ENCODE measurements at places on chromosomes 5 and 9.

DNA sequence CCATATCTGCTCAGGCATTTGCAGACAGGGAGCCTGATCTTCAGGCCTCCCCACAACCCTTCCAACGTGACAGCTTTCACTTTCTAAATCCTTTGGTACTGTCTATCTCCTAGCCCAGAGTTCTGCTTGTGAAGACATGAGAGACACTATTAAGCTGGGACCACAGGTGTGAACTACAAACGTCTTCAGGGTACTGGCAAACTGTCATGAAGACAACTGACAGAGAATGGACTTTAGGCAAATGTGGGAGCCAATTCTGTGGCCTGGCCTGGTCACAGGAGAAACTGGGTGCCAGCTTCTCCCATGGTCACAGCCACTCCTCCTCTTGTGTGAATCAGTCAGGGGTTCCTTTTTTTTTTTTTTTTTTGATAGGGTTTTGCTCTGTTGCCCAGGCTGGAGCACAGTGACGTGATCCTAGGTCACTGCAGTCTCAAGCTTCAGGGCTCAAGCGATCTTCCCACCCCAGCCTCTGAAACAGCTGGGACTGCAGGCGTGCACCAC is 10.4 kb downstream of the TRIM14 start:
- no peak for DNase-seq

DNA sequence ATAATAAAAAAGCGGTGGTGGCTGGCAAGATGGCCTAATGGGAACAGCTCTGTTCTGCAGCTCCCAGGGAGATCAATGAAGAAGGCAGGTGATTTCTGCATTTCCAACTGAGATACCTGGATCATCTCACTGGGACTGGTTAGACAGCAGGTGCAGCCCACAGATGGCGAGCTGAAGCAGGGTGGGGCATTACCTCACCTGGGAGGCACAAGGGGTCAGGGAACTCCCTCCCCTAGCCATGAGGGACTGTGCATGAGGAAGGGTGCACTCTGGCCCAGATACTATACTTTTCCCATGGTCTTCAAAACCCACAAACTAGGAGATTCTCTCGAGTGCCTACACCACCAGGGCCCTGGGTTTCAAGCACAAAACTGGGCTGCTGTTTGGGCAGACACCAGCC is 45.6 kb upstream of the PTGER4 start:
- DNase-seq = no peak

DNA sequence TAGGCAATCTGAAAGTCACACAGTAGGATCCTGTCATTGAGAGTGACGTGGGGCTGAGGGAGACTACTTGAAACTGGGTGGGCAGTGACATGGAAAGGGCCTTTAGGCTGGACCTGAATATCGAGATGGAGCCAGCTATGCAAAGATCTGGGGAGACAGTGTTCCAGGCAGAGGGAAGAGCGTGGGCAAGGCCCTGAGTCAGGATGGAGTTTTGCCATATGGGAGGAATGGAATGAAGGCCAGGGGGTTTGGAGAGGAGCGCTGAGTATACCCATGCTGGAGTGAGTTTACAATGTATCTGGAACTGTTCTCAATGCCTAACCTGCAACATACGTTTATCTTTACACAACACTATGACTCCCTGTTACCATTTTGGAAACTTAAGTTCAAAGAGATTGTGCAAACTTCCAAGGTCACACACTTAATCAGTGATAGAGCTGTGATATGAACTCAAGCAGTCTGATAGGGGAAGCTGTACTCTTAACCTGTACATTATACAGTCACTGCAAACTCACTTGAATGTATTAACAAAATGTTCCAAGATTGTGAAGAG is 33.5 kb downstream of the INSYN2B start:
- no peak for DNase-seq

DNA sequence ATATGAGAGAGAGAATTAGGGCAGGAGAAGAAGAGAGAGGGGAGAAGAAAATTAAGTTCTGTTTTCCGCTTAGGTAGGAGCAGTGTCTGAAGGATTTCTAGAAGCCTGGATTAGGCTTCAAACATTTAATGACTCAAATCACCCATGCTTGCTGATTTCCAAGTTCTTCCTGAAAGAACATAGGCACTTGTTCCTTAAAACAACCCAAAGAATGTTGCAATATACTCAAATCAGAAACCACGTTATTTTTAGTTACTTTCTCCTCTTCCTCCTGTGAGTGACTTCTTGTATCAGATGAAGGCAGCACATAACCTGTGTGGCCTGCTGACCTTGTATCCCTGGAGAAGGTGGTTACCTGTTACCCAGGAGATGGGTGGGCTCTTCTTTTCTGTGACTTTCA is 351.5 kb upstream of the KLF4 start:
- DNase-seq = no peak

DNA sequence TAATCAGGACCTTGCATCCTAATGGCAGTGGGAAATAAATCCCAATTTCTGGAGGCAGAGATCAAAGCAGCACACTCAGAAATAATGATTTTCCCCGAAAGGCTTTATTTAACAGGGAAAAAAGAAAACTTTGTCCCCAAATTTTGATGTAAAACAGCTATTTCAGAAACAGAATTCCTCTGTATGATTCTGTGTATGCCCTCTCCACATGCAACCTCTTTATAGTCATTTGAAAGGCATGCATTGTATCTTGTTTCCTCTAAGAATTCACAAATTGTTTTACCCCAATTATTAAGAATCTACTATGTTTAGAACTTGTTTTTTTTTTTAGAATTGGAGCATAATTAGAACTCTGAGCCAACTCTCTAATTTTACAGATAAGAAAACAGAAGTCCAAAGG is 2.7 kb upstream of the PTAR1 start:
- no peak for DNase-seq

GRCh38 chr9:107952773-107953172 is 463.2 kb upstream of the KLF4 start:
- no peak for DNase-seq

- DNase-seq = no peak
Observed at GRCh38 chr9:82122731-82123130, 134.2 kb downstream of the SPATA31D1 start.

DNA sequence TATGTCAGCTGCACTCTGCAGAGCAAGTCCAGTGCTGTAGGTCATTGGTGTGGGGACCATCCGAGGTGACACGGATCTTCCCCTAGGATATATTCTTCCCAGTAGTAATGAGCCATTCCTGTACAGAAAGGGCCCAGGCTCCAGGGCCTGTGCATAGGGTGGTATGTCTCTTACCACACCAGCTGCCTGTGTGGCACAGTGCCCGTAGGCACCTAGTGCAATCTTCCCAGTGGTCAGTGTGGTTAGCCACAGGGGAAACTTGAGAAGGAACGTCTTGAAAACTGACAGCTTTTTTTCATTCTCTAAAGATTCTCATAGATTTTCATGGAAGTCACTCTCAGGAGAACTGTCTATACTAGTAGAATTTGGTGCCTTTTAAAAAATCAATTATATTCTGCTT is 39.8 kb downstream of the CYSTM1 start:
- no peak for DNase-seq

DNA sequence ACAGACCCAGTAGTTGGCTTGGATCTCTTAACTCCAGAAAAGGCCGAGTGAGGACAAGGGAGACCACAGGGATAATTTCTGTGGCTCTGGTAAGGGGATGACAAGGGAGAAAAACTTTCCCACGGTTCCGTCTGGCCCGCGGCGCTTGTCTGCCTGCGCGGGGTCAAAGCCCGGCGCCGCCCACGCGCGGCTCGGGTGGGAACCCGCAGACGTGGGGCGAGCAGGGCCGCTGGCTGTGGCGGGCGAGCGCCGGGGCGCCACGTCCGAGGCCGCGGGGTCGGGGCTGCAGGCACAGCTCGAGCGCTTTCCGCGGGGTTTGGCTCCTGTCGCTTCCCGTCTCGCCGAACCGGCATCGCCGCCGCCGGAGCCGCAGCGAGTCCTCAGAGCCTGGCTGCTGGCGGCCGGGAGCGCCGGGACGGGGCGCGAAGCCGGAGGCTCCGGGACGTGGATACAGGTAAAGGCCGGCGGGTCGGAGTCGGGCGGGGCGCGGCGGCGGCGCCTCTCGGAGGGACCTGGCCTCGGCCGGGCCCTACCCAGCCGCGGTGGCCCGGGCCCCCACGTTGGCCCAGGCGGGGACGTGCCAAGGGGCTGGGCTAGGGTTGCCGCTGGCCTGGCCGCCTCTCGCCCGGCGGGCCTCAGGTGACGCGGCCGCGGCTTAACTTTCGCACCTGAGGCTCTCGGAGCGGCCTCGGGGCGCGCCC is at the start of gene RNF180:
TSS of gene RNF180 (plus strand) at position 344 of the 701 bp plus-strand sequence. CDS start 34,965 bp downstream, outside the sequence.
- peak; percentile 69 for DNase-seq

DNA sequence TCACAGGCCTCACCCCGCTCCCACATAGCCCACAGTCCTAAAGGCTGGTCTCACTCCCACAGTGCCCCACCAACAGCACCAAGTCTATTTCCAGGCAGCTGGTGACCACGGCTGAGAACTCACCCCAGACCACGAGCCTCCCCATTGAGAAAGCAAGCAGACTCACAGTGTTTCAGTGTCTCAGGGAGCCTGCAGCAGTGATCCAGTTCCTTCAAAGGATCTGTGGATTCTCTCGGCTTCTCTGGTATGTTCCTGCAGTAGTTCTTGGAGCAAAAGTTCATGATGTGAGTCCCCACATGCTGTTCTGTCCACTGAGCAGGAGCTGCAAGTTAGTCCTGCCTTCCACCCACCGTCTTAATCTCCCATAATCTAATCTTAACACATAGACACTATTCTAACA is 185.3 kb upstream of the CDH6 start:
- DNase-seq = no peak

- no peak for DNase-seq
Observed at GRCh38 chr5:81235287-81236072, 2.4 kb downstream of the CKMT2 start.

GRCh38 chr5:91175708-91176107 is 207.4 kb downstream of the ARRDC3 start:
- DNase-seq = no peak

DNA sequence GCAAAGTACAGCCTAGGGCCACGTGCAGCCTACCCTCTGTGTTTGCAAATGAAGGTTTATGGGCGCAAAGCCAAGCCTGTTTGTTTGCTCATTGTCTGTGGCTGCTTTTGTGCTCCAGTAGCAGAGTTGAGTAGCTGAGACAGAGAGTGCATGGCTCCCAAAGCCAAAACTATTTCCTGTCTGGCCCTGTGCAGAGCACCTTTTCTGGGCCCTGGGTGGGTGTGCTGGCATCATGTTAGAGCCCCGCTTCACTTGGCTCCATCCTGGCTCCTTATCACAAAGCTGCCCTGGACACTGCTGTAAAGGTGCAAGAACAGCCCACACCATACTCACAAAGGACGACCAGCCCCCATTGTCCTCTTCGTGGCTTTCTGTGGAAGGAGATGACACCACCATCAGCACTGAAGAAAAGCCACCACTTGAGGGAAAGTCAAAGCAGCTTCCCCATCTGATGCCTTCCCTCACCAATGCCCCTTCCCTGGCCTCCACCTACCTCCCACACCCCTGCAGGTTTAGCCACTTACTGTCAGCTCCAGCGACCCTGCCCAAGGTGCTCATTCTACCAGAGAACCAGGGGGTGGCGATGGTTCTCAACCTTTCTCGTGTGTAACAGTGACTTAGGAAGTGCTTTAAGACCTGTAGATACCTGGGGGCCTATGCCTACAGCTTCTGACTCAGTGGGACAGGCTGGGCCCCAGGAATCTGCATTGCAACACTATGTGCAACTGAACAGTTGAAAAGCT is 23.4 kb downstream of the LCP2 start:
- no peak for DNase-seq

GRCh38 chr9:93226819-93227218 is 42.9 kb downstream of the WNK2 start:
- peak; percentile 39 for DNase-seq

Data from kidney (tissue), 22 donors.